ENCODE measurements at places on chromosomes 1 and 21.
A peak's percentile ranks its signal among the peaks of the same experiment; 100 is the strongest.

- DNase-seq = no peak
Observed at GRCh38 chr21:14010729-14011128, 200.0 kb downstream of the LIPI start.

GRCh38 chr1:81158592-81158991 lies 642.1 kb upstream of the ADGRL2 start:
- no peak for DNase-seq

- no peak for DNase-seq
Observed at GRCh38 chr1:20982316-20982715, 194.4 kb downstream of the EIF4G3 start.

DNA sequence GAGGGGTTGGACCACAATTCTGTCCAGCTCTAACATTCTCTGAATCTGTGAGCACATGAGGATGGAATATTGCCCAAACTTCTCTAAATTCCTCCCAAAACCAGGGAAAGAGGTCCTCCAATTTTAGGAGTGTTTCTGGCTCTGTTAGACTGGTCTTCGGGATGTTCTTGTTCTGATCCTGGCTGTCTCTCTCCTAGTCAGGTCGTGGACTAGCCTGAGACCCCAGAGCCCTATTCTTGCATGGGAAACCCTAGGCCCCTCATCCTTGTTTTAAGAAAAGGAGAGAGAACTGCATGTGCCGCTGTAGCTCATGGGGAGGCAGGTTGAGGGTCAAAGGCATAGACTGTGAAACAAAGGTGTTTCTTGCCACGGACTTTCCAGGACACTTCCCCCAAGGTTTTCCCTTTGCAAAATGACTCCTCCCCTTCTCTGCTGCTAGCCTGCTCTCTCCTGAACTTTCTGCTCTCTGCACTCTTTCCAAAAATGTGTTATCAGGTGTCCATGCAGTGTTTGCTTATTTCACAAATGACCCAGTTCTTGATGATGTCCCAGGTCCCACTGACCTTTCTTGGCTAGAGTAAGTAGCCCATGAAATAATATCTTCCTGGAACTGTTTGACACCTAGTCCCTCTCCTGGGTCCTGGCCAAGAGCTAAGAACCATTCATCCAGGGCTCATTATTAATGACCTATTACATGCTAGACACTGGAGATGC lies 29.3 kb upstream of the RD3 start:
- DNase-seq = no peak

DNA sequence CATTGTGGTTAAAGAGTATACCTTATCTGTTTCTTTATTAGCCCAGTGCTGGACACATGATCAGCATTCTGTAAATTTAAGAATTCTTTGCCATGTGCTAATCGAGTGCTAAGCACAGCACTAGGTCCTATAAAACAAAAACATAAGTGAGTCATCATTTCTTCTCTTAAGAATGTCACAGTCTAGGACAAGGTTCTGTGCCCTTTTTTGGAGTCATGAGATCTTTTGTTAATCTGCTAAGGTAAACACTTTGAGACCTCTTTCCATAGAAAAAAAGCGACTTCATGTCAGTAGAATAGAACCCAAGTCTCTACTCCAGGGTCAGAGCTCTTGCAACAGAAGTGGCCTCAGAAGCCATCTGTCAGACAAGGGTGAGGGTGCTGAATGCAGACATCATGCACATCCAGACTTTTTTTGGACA lies 70.0 kb upstream of the NFIA start:
- DNase-seq = no peak

- DNase-seq = no peak
Observed at GRCh38 chr1:228045871-228046270, 36.6 kb upstream of the ARF1 start.

- no peak for DNase-seq
Observed at GRCh38 chr1:168958562-168959289, 147.8 kb upstream of the ATP1B1 start.

DNA sequence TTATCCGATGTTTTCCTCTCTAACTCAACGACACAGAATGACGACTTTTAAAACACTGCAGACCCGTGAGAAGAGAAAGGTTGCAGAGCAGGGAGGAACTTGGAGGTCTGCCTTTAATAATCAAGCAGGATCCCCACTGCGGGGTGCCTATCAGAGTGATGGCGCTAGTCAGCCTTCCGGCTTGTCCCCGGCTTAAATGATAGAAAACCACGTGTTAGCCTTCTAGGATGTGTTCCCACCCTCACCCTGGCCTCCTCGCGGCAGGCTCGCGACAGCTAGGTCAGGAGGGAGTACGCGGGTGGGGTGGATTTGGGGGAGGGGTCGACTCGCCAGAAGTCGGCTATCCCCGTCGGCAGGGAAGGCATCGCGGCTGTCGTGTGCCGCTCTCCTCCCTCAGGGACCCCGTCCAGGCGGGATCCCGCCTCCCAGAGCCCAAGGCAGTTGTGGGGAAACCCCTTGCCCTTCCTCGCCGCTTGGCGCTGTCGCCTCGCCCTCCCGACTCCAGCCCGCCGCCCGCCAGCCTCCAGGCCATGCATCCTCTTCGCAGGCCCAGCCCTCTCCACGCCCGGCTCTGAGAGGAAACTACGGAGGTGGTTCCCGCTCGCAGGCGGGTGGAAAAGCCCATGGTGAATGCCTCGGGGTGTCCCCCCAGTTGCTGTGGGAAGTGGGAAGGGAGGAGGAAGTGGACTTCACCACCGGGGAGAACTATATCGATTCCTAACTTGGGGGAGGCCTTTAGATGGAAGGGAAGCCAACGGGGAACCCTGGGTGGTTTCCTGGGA lies 1.1 kb upstream of the SMG7 start:
- DNase-seq = peak; percentile 43

DNA sequence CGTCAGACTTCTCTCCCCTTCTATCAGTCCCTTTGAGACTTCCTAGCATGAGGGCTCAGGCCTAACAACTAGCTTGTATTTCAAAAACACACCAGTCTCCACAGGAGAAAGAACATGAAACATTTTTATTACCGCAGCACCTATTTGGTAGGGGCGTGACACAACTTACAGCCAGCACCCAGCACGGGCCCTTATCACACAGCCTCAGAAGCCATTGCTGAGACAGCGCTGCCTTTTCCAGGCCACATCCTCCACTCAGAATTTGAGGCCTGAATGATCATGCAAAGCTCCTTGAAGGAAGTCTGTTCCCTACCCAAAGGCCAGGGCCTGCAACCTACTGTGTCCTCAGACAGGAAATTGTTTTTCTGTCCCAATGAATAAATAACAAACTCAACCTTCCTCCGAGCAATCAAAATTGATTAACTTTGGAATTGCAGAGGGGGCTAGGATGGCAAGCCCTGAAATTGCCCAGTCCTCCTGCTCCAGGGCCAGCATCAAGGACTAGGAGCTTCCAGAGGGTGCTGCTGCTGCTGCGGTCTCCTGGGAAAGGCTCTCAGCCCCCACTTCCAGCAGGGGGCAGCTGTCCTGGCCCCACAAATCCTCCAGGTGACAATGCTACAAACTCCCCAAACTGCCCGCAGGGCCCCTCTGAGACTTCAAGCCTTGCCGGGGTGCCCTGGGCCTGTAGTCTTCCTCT lies 94.3 kb upstream of the GALNT2 start:
- no peak for DNase-seq

DNA sequence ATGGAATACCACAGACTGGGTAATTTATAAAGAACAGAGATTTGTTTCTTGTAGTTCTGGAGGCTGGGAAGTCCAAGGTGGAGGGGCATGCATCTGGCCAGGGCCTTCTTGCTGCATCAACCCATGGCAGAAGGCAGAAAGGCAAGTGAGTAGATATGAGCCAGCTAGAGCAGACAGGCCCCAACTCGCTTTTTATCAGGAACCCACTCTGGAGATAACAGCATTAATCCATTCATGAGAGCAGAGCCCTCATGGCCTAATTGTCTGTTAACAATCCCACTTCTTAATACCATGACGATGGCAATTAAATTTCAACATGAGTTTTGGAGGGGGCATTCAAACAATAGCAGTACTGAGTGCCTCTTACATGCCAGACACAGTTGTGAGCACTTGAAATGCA lies 87.2 kb upstream of the SOX13 start:
- no peak for DNase-seq

DNA sequence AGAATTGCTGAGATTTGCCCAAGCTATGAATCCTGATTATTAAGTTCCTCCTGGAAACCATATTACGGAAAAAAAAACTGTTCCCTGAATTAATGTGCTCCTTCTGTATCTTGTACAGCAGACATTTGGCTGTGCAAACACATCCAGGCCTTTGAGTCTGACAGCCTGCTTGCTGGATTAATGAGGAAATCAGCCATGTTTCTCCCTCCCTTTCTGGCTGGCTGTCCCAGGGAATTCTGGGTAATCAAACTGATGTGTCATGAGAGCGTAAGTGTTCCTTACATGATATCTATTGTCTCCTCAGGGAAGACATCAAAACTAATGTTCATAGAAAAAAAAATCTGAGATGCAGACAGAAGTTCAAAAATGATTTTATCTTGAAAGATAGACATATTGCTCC lies 18.8 kb downstream of the PGBD5 start:
- DNase-seq = no peak

- DNase-seq = no peak
Observed at GRCh38 chr1:161936786-161937185, 86.9 kb downstream of the OLFML2B start.

DNA sequence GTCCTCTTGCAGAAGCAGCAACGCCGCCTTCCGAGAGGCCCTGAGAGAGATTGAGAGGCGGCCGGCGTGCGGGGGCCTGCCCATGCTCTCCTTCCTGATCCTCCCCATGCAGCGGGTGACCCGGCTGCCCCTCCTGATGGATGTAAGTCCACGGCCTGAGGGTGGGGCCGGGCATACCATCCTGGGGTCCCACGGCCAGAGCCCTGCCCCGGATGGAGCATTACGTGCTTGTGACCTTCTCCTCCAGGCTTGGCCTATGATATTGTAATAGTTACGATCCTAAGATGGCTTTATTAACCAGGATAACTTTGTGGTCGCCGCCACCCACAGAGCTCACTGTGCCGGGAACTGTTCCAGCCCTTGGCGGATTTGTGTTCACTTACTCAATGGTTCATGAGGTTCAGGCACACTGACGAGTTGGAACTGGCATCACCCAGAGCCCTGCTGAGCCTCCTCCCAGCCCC lies 18.9 kb downstream of the ARHGEF16 start:
- DNase-seq = no peak

All from CD4-positive, alpha-beta T cell (primary cell).